Foreskin fibroblast (primary cell): ENCODE measurements at places on chromosomes 11 and 22.

DNA sequence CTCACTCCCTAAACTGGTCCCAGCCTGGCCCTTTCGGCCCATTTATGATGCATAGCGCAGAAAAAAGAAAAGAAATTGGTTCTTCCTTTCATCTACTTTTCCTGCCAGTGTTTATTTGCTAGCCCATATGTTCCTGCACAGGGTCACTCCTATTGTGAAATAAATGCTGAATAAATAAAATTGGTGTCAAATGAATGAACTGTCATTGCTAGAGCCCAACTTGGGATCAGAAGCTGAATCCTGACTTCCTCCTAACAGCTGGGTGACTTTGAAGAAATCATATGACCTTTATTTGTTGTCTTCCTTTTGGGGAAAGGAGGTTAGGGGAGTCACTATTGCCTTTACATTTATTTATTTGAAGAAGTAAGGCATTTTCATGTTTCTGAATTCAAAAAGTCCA lies 92.0 kb downstream of the PRR5L start:
- DNase-seq: no peak

- DNase-seq: no peak
Observed at GRCh38 chr11:22711880-22712279, 45.5 kb downstream of the GAS2 start.

DNA sequence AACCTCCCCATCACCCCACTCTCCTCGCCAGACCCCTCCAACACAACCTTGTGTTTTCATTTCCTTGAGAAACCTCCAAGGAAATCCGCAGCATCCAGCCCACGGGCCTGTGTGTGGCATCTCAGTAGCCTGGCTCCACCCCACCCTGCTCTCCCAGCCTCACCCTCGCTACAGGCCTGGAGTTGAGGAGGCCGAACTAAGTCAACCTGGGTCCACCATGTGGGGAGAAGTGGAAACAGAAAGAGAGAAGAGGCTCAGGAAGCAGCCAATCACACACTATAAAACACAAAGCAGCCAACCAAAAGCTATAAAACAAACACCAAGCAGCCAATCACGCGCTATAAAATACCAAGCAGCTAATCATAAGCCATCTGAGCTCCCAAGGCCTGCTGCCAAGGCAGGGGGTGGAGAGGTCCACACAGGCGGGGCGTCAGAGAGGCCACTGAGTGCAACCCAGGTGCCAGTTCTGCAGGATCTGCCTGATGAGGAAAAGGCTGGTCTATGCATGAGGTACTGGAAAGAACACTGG lies 72.0 kb downstream of the MICAL3 start:
- no peak for DNase-seq

DNA sequence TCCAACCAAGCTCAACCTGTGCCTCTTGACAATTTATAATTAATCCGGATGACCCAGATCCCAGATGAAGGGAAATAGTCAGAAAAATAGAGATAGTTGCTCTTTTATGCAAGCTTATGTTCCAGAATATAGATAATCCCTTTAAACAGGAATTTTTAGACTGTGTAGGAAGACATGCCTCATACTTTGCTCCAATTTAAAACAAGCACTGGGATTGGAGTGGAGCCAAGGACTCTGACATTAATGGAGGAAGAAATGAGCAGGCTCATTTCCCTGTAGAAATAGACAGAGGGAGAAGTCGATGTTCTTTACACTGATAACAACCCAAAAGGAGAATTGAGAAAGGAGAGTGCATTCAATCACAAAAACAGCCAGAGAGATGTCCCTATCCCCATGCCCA lies 70.1 kb upstream of the LRRC55 start:
- no peak for DNase-seq

DNA sequence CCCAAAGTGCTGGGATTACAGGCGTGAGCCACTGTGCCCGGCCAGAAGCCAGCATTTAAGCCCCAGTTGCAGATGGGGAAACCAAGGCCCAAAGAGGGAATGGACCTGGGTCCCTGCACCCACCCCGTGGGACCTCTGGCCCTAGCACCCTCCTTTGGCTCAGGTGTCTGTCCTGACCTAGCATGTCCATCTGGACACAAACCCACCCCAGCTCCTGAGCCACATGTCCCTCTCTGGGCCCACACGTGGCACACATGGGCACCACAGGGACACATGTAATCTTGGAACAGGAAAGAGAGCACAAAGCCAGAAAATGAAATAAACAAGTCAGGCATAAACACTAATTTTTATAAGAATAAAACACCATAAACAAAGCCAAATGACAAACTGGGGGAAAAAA lies 9.6 kb downstream of the GGT5 start:
- no peak for DNase-seq

- no peak for DNase-seq
Observed at GRCh38 chr22:39983346-39983745, 11.4 kb upstream of the FAM83F start.

DNA sequence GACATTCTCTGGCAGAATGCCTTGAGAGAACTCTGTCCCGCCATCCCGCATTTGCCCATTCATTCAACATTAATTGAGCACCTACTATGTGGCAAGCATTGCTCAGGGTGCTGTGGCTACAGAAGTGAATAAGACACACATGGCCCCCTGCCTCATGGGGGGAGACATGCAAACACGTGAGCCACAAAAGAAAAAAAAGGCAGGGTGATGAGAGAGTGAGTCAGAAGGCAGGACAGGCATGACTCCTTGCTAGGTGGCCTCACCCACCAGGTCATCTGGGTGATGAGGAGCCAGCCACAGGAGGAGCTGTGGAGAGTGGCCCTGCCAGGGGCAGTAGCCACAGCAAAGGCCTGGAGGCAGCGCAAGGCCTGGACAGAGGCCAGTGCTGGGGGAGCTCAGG lies 4.9 kb downstream of the CHRM4 start:
- peak; percentile 23 for DNase-seq
